ENCODE measurements at places on chromosomes 4 and X. TPM values are rescaled to one million over a fixed set of nuclear protein-coding genes. Genes with fewer than 3 reads are reported as not detected.

- DNase-seq: no peak
These were observed 139.4 kb downstream of the EVC2 start for GRCh38 chr4:5568931-5569330.

ART3 gene
- not detected for total RNA-seq

DNA sequence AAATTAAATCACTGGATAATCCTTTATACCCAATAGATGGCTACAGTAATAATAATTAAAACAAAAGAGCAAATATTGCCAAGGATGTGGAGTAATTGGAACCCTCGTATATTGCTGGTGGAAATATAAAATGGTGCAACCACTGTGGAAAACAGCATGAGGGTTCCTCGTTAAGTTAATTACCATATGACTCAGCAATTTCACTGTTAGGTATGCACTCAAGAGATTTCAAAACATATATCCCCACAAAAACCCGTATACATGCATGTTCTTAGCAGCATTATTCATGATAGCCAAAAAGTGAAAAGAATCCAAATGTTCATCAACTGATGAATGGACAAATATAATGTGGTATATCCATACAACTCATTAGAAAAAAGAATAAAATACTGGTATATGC is 103.3 kb downstream of the TEX13C start:
- no peak for DNase-seq

DNA sequence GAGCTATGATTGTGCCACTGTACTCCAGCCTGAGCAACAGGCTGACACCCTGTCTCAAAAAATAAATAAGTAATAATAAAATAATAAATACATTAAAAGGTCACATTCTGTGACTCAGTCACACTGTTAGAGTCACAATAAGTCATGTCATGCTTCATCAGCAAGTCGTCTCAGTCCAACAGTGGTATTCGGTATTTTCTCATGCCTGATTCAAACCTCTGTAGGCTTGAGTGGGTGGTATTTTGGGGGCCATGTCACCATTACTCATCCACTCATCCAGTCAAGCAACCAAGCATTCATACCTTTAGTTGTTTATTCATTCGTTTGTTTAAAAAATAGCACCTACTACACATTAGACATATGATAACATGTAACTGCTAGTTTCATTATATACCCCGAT is 46.9 kb downstream of the SUPT20HL2 start:
- DNase-seq: no peak

FRG2 gene
- not detected for total RNA-seq

DNA sequence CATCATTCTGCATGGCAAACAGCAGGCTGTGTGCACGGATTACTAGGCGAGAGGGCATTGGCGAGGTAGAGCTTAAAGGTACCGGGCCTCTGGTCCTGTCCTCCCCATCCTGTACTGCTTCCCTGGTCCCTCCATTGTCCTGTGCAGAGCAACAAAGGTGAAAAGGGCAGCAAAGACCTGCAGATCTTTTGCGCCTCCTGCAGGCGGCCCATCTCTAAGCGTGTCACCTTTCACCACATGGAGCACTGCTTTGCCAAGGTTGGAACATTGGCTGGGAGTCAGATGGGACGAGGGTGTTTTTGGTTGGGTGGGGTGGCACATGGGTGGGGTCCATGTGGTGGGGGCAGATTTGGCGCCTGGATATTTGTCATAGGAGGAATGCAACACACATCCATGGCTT is 64.7 kb upstream of the UXT start:
- no peak for DNase-seq

- no peak for DNase-seq
These were observed 86.1 kb downstream of the MAGEC1 start for GRCh38 chrX:141989815-141990214.

DNA sequence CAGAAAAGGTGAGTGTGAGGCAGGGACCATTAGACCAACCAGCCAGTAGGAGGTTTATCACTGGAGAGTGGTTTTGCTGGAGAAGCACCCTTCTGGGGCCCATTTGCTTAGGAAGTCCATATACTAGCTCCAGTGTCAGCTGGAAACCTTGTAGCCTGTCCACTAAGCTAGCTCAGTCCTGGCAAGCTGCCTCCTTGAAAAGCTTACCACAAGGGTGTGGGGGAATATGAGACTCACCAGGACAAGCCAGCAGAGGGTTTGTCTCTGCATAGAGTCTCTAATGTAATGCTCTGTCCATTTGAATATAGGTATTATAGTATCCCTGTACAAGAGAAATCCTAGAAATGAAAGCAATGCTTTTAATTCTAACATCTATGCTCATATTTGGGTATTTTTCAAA is 86.3 kb downstream of the FBXL5 start:
- no peak for DNase-seq

GRCh38 chr4:109072595-109072994 is 229.9 kb downstream of the COL25A1 start:
- no peak for DNase-seq

DNA sequence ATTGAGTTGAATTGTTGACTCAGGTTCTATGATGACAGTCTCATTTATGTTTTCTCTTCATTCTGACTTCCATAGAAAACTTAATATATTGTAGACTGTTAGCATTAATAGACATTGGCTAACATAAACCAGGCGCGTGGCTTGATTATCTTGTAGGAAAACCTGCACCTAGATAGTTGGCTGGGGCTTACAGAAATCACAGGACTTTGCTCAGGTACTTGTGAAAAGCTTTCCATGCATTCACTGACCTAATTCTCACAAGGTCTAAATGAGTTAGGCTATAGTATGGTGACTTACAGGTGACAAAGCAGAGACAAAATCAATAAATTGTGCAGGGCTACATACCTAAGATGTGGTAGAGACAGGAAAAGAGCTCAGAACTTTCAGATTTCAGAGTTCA is 212.8 kb downstream of the GPAT3 start:
- DNase-seq: no peak

GRCh38 chr4:28082686-28083390 is 1222.2 kb downstream of the STIM2 start:
- DNase-seq: no peak

DNA sequence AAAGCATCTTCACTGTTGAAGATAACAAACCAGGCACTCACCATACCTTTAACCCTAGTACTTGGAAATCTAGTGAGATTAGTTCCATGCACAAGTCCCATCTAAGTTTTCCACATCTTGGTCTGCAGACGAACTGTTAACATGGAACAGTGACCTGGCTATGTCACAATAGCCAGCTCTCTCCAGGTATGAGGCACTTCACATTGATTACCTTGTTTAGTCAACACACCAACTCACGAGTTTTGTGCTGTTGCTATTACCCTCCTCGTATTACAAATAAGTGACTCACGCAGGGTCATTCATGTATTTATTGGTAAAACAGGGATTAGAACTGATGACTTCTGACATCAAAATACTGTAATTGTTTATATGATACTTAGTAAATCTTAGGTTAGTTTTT is 36.4 kb upstream of the FRAS1 start:
- no peak for DNase-seq

DNA sequence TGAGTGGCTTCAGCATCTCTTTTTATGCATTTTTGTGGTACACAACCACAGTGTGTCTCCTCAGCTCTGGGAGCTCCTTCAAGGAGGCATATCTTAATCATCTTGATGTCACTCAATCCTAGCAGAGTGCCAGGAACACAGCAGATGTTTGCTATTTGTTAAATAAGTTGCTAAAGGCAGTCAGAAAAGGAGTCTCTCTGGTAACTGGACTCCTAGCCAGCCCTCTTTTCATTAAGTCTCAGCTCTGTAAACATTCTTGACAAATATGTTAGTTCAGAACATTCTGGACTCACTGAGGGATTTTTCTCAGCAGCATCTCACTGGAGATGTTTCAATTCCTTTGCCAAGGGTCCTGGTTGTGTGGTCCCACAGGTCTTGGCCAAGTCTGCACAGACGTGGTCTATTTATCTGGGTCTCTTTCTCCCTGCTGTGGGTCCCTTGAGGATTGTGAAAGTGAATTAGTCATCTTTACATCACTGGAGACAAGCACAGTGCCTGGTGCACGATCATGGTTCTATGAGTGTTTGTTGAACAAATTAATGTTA is 20.3 kb upstream of the FAM9C start:
- no peak for DNase-seq

DNA sequence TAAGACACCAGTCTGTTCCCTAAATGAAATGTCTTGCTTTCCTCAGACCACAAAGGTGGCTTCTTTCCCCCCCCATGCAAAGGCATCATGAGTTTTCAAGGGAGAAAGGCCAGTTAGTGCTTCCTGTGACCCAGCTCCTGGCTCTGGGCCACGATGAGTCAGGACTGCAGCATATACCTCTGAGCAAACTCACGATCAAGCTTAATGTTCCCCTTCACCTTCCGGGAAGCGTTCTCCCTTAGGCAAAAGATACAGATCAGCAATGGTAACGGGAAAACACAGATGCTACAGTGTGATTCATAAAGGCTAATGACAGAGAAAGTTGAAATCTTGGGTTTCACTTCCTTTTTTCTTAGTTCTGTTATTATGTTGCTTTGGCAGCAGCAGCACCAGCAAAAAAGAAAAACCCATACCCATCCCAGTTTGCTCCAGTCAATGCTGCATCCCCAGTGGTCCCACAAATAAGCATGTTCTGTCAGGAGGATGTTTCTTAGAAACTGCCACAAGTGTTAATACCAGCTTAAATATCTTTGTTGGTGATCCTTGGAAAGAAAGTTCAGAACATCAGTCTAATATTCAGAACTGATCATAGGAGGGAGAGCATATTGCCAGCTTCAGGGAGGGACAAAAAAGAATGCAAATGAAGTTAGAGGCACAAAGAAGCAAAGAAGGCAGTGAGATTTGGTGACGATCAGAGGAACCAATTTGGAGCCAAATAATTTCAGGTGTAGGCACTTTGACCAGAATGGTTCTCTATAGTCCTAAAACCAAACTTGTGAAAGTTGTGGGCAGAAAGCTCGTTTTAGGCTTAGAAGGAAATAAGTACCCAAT is 41.2 kb downstream of the LONRF3 start:
- DNase-seq: no peak

DNA sequence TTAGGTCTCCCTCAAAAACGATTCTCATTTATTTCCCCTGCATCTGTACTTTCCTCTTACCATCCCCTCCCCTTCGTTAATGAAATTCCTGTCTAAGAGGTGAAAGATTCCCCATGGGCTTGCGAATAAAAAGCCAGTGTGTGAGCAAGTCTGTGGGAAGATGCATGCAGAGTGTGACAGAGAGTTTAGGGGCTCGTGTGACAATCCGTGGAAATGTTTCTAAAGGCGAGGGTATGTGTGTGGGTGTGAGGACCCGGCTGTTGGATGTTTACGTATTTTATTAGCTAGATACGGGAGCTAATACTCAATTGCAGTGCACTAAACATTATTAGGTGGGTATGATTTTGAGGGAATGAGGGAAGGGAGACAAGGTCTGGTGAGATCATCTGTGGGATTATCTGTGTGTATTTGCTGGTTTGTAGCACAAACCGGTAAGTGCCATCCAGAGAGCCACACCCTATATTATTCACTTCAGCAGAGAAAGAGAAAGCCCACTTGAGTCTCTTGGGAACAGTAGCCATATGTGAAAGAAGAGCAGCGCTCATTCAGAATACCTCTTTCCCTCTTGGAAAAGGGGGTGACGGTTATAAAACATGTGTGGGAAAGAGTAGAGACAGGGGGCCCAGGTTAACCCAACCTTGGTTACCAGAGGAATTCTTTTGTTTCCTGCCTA is 893 bp upstream of the HOPX start:
- no peak for DNase-seq

- DNase-seq: no peak
These were observed 127.4 kb upstream of the SFRP2 start for GRCh38 chr4:153916273-153916755.

DNA sequence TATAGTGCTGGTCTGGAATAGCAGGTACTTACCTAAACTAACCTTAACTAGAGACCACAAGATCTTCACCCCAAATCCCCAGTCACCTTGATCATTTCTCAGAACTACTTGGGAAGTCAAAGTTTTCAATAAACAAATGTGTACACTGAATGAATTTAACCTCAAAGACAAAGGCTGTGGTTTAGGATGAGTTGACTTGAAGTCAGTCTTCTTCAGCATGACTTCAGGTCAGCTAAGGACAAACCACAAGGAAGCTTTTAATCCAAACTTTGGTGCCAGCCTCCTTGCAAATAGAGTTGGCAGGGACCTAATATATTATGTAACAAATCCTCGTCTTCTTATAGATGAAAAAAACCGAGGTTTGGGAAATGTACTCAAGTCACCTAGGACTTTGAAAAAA is 21.2 kb upstream of the VCX2 start:
- no peak for DNase-seq

FAM13A gene
- total RNA-seq: 55.2 TPM

SLC9B1 gene
- total RNA-seq: 4.3 TPM

VEGFC gene
- 3.0 TPM for total RNA-seq

- DNase-seq: no peak
These were observed 81.9 kb downstream of the REPS2 start for GRCh38 chrX:17028356-17028755.

DNA sequence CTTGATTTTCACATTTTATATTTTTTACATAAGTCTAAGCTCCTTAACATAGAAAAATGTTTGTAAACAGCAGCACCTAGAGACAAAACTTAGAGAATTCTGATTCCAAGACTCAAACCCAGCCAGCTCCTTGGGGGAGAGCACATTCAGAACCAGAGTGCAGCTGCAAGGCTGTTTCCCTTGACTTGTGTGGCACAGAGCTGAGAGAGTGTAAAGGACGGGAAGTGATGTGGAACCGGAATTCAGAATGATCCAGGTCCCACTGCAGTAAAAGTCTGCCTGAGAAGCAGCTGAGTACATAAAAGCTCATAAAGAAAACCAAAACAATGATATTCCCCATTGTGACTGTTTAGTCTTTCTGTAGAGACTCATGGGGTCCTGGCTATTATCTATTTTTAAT is 713.8 kb downstream of the RAB28 start:
- DNase-seq: no peak

- DNase-seq: no peak
These were observed 24.0 kb downstream of the ASB9 start for GRCh38 chrX:15245896-15246295.

S100P gene
- 0.27 TPM for total RNA-seq

GRCh38 chr4:7377223-7377865 is 57.4 kb downstream of the PSAPL1 start:
- no peak for DNase-seq

DNA sequence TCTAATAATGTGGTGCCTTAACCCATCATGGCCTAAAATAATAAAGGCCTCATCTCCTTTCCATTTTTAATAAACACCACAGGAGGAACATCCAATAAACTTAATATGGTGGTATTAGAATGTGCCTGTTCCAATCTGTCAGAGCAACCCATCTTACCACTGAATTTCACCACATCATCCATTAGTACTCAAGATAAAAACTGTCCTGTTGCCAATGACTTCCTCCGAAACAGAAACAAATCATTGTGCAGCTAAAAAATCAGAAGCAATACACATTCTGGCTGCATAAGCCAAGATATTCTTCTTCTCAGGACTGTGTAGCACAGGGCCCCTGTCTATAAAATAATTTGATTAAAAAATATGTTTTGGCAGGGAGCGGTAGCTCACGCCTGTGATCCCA is 18.5 kb downstream of the TLR10 start:
- no peak for DNase-seq
